ENCODE measurements at places on chromosomes 2 and 18.

DNA sequence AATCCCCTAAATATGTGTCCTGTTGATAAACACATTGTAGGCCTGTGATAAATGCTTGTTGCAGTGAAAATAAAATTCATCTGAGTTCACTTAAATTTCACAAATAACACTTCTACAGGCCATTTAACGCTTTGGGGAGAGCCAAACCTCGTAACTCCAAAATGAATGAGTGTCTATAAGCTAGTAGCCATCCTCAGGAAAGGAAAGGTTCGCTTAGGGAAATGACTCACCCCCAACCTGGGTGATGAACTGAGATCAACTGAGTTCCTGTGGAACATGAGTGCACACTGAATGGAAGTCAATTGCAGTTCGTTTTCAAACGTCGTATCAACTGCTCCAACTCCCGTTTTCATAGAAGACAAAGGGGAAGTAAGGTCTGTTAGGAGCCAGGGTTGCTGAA is 527.6 kb upstream of the ID2 start:
- no peak for DNase-seq

GRCh38 chr2:209773377-209773776 is 1.7 kb downstream of the UNC80 start:
- DNase-seq, result no peak

DNA sequence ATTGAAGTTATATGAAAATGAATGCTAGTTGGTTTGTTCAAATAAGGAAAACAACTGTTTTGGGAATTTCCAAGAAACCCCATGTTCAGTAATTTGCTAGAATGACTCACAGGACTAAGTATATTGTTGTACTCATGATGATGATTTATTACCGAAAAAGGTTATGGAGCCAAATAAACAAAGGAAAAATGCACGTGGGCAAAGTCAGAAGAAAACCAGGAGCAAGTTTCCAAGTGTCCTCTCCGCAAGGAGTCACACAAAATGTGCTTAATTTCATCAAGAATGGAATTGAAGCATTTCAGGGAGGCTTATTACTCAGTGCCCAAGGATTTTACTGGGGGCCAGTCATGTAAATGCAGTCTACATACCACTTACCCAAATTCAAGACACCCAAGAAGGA is 1652.4 kb upstream of the TMEFF2 start:
- no peak for DNase-seq

GRCh38 chr2:135337071-135337470 is 193.9 kb downstream of the ZRANB3 start:
- no peak for DNase-seq

- no peak for DNase-seq
Measured at GRCh38 chr2:177972782-177973181, 99.8 kb downstream of the PDE11A start.

DNA sequence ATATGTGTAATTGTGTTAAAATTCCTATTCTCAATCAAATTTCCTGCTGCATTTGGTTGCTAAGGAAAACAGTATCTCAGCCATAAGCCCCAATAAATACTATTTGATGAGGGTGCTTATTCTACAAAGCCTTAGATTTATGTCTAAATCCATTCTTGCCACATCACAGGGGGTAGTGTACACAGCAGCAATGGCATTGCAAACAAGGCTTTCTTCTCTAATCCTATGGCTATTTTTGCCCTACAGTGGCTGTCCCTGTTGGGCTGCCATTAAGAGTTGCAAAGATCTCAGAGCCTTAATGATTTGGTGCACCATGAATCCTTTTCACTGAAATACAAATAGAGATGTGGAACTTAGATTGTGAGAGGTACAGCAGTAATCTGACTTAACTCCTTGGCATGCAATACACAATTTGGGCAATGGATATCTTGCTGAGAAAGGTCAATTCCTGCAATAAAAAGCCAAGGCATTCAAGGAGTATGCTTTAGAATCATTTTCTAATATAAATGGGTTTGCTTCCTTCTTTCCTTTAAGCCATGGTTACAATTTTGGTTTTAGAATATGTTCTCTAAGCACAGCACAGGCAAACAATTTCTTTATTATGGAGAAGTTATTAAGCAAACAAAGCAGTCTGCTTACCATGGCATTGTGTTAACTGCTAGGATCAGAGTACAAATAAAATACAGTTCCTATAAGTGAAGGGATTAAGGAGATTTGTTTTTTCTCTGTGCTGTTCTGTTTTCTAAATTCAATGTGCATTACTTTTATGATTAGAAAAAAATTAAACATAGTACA is 69.8 kb upstream of the CD302 start:
- no peak for DNase-seq

DNA sequence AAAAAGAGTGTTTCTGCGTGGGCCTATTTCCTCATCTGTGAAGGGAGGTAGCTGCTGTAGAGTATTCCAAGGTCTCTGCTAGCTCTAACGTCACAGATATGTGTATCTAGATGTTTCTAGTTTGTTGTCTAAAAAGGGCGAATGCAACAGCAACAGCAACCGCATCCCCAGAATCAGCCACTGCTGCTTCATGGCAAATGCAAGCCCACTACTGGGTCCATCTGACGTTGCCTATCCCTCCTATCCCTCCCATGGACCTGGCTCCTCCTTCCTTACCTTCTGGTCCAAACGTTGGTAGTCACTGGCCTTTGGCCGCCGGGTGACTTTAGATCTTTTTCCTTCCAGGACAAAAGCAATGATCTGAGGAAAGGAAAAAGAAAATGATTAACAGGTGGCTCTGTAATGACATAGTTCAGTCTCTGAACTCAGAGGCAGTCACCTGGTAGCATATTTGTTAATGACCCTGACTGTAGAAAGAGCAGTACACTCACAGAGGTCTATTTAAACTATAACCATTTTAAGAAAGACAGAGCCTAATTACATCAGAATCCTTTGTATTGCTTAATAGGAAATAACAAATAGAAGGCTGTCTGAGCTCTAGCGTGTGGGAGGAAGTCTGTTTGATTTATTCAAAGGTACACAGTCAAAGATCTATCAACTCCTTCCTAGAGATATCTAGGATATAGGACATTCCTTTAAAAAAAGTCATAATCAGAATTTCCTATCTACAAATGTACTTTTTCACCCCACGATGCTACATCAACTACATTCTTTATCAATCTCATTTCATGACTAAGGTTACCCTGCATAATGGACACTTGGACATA is 2.9 kb downstream of the TGOLN2 start:
- peak; percentile 20 for DNase-seq

- DNase-seq, result no peak
Measured at GRCh38 chr2:101899871-101900270, 91.9 kb upstream of the IL1R2 start.

DNA sequence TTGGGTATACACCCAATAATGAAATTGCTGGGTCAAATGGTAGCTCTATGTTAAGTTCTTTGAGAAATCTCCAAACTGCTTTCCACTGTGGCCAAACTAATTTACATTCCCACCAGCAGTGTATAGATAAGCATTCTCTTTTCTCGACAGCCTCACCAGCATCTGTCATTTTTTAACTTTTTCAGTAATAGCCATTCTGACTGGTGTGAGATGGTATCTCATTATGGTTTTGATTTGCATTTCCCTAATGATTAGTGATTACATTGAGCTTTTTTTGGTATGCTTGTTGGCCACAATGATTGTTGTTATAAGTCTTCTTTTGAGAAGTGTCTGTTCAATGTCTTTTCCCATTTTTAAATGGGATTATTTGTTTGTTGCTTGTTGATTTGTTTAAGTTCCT is 50.4 kb upstream of the EPAS1 start:
- DNase-seq, result no peak

DNA sequence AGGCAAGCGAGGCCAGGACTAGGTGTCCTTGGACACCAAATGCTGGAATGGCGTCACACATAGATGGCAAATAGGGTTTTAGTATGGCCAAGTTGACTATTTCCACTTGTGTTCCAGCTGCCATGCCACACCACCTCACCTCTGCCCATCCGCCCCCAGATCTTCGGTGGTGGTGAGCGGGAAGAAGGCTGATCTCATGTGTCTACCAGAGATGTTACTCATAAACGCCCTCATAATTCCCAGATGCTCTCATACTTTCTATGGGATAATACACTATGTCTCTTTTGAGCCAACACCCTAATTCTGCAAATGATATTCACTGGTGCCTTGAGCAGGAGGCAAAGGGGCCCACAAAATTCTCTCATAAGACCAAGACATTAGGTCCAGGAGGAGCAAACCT is 281.1 kb upstream of the FN1 start:
- no peak for DNase-seq

GRCh38 chr2:40874380-40874779 is 422.5 kb upstream of the SLC8A1 start:
- no peak for DNase-seq

DNA sequence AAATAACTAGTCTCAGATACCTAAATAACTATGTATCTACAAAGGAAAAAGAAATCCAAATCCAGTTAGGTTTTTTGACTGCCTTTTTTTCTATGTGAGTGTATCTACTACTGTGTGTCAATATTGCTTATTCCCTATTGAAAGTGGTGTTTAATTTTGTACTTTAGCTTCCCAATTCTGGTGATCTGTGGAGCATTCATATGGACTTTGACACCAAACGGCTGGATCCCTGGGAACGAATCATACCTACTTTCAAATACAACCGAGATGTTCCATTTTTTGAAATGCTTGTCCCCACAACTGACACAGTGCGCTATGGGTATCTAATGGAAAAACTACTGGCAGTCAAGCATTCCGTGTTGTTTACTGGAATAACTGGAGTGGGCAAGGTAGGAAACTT is 152.8 kb downstream of the DNAH6 start:
- no peak for DNase-seq

- no peak for DNase-seq
Measured at GRCh38 chr2:197308585-197308984, 2.0 kb downstream of the ANKRD44 start.

GRCh38 chr2:70480468-70480867 is 73.2 kb downstream of the TGFA start:
- no peak for DNase-seq

DNA sequence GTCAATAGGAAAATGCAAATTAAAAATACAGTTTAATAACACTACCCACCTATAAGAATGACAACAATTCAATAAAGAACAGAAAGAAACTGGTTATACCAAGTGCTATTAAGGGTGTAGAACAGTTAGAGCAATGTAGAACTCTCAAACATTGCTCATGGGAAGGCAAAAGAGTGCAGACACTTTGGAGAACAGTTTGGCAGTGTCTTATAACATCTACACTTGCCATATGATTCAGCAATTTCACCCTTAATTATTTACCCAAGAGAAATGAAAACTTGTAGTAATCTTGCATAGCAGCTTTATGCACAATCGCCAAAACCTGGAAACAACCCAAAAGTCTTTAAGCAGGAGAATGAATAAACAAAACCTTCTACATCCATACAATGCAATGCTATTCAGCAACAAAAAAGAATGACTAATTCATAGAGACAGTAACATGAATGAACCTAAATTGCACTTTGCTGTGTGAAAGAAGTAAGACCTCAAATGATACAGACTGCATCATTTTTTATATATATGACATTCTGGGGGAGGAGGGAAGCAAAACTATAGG is 455.2 kb downstream of the THSD7B start:
- no peak for DNase-seq

GRCh38 chr2:105330681-105331375 is 1.3 kb upstream of the TGFBRAP1 start:
- DNase-seq, result no peak

GRCh38 chr2:9799729-9800632 is 43.3 kb upstream of the TAF1B start:
- peak; percentile 89 for DNase-seq

- DNase-seq, result no peak
Measured at GRCh38 chr2:25295621-25296020, 46.1 kb downstream of the DNMT3A start.

DNA sequence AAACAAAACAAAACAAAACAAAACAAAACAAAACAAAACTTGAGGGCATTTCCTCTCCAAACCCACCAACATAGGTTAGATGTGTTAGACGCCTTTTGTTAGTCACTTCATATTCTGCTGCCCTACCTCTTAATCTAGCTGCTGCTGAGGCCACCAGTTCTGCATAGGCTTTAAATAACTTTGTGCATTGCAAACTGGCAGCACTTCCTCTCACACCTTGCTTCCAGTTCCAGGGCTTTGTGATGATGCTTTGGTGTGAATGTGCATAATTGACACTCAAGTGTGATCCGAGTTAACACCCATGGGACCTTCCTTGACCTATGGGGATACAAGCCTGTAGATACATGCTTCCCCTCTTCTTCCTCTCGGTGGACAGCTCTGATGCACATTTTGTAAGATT is 2.3 kb upstream of the SERPINB11 start:
- no peak for DNase-seq

GRCh38 chr18:10499230-10499629 is 26.6 kb upstream of the NAPG start:
- no peak for DNase-seq

DNA sequence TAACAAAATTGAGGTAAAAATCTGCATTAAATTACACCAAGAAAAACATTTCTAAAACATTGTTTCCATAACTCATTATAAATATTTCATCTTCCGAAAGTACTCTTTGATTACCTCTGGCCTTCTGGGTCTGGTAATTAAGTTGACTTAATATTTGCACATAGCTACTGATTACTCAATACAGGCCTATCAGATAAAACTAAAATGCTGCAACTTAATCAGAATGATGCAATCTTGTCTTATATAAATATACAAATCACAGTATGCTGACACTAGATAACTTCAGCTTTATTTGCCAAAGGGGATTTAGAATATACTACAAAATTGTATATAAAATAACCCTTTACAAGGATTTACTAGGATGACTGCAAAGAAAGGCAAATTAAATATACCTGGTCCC is 49.3 kb downstream of the SLC35F5 start:
- DNase-seq, result no peak

- no peak for DNase-seq
Measured at GRCh38 chr2:75194184-75194868, 5.0 kb downstream of the TACR1 start.

GRCh38 chr2:173881886-173882285 is 83.3 kb downstream of the SP3 start:
- DNase-seq, result no peak

DNA sequence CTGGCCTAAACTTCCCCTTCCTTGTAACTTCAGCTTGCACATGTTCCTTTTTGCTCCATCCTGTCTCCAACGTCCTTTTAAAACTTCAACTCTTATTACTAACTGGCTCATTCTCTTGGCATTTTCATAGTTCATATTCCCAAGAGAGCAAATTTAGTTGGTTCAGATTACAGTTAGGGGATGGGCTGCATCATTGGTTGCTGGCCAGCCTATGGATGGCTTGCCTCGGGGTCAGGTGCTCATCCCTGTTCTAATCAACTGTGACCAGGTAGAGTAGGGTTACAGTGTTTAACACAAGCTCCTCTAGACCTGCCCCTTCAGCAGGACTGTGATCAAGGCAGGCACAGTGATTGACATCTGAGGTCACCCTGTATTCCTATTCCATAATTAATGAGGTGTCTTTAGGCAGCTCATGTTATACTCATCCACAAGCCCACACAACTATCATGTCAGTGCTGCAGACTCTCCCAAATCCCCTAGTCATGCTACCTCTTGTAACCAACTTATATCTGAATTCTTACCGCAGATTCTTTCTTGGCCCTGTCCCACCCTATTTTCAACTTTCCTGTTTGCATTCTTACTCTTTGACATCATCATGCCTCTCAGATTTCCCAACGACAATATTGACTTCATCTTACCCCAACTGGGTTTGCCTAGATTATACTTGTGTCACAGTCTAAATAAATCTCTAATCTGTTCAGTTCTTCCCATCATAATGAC is 293.3 kb downstream of the MTX2 start:
- no peak for DNase-seq

Measured in activated T-cell treated with anti-CD3 and anti-CD28 coated beads, Interleukin-2, amount 50 U/mL, for 1 hour (primary cell).